Kidney capillary endothelial cell (primary cell): ENCODE measurements at places on chromosomes 5 and 9.

- DNase-seq = no peak
Measured at GRCh38 chr5:109718216-109718615, 28.5 kb downstream of the MAN2A1 start.

- no peak for DNase-seq
Measured at GRCh38 chr5:81181576-81182316, 51.4 kb upstream of the CKMT2 start.

- no peak for DNase-seq
Measured at GRCh38 chr5:92864591-92864990, 716.4 kb downstream of the NR2F1-AS1 start.

DNA sequence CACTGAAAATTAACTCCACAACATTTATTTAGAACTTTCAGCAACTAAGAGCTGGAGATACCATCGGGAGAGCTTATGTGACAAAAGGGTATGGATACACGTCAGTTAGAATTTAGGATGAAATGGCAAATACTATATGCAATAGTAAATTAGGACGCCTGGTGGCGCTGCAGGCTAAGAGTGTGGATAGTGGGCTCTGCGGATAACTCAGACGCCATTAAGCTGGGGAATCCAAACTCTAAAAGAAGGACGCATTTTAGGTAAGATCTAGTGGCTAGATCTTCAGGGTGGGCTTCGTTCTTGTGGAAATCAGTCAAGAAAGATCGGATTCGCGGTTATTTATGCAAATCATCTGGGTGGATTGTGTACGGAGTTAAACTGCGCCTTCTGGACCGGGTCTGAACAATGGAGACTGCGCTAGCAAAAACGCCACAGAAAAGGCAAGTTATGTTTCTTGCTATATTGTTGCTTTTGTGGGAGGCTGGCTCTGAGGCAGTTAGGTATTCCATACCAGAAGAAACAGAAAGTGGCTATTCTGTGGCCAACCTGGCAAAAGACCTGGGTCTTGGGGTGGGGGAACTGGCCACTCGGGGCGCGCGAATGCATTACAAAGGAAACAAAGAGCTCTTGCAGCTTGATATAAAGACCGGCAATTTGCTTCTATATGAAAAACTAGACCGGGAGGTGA, at the start of gene PCDHB5:
TSS of gene PCDHB5 (plus strand) at position 177 of the 688 bp plus-strand sequence. CDS start at position 406, 229 bp downstream.
- no peak for DNase-seq

GRCh38 chr5:8068078-8068477, 199.1 kb downstream of the MTRR start:
- DNase-seq = no peak

DNA sequence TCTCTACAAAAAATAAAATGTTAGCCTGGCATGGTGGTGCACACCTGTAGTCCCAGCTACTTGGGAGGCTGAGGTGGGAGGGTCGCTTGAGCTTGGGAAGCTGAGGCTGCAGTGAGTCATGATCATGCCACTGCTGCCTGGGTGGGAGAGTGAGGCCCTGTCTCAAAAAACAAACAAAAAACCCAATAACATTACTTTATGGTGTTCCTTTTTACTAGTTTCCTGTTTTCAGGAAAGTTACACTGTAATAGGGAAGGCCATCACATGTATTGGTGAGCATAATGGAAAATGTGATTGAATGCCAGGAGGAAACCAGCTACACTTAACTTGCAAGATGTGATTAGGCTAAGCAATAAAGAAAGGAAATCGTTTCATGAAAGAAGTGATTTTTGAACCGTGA, 42.7 kb downstream of the SV2C start:
- DNase-seq = no peak

- no peak for DNase-seq
Measured at GRCh38 chr5:32302835-32303754, 9.6 kb downstream of the MTMR12 start.

DNA sequence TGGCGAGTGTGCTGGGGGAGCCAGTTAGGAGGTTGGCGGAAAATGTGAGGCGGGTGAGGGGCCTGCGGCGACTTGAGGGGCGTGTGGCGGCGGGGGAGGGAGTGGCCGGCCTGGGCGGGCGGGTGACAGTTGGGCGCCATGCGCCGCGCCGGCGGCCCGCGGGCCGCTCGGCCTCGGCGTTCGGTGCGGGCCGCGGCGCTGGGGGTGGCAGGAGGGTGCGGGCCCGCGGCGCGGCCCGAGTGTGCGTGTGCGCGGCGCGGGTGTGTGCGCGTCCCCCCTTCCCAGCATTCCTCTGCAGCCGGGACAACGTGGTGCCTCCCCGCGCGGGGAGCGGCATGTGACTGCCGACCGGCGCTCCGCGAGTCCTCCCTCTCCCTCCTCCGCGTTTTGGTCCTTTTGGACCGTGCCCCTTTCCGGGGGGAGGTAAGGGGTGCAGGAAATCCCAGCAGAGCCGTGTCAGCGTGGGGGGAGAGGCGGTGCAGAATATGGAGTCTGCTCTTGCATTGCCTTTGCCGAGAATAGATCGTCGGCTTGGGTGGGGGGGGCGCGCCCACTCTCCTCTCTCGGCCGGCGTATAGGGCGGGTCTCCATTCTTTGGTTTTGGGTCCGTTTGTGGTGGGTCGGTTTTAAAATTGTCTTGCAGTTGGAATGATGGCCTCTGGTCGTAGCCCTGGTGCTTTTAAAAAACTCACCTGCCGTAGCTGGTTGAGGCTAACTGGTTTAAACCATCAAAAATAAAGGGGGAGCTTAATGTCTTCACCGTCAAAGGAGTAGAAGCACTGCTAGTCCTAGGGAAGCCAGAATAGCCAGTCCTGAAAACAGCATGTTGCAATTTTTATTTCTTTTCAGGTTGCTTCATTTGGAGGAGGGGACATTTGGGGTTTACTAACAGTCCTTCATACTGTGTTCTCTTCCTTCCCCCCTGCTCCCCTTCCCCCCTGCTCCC, 2.0 kb downstream of the LARP1 start:
- no peak for DNase-seq

- DNase-seq = no peak
Measured at GRCh38 chr5:83397658-83398057, 73.9 kb upstream of the VCAN start.

DNA sequence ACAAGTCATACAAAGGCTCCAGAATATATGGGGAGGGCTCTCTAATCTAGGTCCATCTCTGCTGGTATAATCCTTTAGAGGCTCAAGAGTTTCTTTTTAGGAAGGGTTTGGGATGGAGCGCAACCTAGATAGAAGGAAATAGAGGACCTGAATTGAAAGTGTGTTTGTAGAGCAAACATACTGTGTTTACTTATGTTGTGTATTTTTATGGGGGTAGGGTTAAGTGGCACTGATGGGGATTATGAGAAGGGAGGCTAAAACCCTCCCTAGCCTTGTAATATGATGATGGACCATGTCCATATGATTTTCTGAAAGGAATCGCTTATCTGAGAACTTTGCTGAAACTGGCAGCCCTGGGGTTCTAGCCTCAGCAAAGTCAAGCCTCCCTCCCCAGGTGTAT, 4.4 kb upstream of the ELL2 start:
- DNase-seq = no peak

- no peak for DNase-seq
Measured at GRCh38 chr5:18984559-18985080, 1003.4 kb downstream of the CDH18 start.

GRCh38 chr5:122921826-122922225, 76.4 kb downstream of the SNX24 start:
- DNase-seq = no peak

DNA sequence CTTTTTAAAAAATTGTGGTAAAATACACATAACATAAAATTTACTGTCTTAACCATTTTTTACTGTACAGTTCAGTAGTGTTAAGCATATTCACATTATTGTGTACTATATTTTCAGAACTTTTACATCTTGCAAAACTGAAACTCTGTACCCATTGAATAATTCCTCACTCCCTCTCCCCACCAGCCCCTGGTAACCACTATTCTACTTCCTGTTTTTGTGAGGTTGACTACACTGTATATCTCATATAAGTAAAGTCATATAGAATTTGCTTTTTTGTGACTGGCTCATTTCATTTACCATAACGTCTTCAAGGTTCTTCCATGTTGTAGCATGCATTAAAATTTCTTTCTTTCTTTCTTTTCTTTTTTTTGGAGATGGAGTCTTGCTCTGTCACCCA, 87.0 kb downstream of the LNPEP start:
- no peak for DNase-seq

DNA sequence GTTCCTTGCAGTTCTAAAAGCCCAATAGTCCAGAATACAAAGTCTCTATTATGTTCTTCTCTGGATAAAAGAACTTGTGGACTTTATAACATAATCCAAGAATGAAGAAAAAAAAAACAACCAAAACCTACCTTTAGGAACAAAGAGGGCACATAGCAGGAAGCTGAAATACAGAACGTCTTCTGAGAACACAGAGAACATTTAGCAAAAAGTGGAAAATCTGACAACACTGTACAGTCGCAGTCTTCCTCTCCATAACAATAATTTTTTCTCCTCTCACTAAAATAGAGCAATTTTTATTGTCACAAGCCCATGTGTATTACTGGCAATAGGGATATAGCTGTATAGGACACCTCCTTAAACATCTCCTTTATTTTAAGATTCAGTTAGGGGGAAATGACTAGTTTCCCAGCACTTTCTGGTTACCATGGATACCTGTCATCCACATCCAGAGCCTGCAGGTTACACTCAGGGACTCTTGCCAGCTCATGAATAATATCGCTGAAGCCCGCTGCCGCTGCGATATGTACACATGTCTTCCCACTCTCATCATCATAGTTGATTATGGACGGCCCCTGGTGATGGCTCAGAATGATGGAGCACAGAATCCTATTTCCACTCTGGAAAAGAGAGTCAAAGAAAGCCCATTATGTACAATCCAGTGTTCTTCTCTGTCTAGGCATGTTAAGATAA, 106.5 kb downstream of the ANKRD55 start:
- peak; percentile 88 for DNase-seq

DNA sequence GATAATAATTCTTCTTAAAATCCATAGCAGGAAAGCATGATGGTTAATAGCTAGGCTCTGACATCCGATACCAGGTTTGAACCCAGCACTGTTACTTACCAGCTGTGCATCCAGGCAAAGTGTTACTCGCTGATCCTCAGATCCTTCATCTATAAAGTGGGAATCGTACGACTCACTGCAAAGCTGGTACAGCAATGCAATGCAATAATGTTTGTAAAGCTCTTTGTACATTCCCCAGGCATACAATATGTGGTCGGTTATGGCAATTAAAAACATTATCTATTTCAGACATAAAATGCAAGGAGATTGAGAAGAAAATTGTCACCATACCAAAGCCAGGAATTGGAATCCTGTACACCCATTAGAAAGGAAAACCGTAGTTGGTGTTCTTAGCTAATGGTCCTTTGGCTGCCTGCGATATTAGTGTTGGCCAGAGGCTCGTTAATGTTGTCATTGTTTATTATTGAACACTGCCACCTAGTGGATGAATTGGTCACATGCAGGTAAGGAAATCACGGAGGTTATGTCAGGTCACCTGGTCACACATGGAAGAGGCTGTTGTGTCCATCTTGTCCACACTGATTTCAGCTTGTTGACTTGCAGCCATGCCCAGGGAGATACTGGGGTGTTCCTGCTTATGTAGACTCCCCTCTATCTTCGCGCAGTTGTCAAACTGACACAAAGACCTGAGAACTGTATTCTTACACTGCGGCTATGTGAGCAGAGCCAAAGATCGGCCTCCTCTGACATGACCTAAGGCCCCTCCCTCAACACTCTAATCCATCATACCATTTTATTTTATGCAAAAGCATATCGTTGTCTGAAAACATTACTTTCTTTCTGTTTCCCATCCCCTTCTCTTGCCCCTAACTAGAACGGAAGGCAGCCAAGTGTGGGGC, 87.5 kb upstream of the PPP2R2B start:
- peak; percentile 73 for DNase-seq

GRCh38 chr5:180350711-180351465, 2.2 kb downstream of the GFPT2 start:
- no peak for DNase-seq
